ENCODE measurements at places on chromosomes 4 and X.
A peak's percentile ranks its signal among the peaks of the same experiment; 100 is the strongest.

DNA sequence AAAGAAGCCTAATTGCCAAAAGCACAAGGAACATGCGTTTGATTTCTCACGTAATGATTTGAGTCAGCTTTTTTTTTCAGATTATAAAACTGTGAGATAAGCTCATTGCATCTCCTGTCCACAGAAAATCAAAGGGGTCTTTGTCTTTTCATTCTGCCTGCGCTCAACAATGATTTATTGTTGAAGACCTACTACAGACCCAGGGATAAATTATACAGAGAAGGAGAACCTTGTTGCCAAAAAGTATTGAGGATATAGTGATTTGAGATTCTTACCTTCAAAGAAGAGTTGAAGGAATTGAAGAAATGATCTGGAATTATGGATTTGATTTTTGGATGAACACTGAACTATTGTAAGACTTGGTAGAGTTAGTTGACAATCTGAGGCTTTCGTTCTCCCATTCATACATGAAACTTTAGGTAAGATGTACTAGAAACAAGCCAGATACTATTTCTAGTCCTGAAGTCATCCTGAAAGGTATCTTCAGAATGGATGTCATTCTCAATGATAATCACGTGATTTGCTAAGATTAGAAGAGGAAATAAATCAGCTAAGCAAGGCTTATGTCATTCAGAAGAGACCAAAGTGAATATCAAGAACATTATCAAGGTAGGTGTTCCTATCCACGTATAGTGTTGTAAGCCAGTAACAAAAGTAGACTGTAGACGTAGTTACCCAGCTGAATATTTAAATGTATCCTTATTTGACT lies 71.1 kb upstream of the SCOC start:
- peak; percentile 87 for DNase-seq

GRCh38 chrX:68599256-68600152 lies 48.0 kb upstream of the STARD8 start:
- DNase-seq, result peak; percentile 2

- no peak for DNase-seq
Observed at GRCh38 chr4:3335385-3335784, 42.6 kb downstream of the RGS12 start.

- DNase-seq, result no peak
Observed at GRCh38 chr4:109574931-109575804, 15.1 kb downstream of the MCUB start.

DNA sequence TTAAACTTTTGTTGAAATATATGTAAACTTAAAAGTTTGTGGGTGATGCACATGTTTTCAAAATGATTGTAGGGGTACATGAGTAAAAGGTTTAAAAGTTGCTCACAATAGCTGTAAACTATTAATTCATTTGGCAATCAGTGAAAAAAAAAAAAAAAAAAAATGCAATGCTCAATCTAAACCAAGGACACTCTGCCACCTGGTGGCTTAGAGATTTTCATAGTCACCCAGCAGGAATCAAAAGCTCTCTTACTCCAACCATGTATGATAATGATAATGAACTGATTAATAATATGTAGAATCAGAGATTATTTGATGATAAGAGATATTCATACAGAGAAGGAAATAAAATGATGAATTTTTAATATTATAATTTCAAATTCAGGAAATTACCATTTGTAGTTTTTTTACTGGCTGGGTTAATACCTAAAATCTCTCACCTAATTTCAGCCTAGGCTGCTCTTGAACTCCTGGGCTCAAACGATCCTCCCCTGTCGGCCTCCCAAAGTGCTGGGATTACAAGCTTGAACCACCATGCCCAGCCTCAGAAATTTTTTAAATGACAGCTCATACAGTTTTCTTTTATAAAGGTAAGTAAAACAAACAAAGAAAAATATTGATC lies 46.9 kb upstream of the SLC25A4 start:
- peak; percentile 79 for DNase-seq

DNA sequence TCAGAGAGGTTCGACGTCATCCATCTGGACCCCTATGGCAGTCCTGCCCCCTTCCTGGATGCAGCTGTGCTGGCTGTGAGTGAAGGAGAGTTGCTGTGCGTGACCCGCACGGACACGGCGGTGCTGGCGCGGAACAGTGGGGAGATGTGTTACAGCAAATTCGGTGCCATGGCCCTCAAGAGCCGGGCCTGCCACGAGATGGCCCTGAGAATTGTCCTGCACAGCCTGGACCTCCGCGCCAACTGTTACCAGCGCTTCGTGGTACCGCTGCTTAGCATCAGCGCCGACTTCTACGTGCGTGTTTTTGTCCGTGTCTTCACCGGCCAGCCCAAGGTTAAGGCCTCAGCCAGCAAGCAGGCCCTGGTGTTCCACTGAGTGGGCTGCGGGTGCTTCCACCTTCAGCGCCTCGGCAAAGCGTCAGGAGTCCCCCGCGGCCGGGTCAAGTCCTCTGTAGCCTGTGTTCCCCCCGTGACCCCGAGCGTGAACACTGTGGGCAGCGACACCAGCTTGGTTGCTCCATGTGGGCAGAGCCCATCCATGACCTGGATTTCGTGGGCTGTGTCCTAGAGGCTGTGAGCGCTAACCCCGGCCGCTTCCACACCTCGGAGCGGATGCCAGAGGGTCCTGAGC lies 186.7 kb upstream of the SLITRK2 start:
- no peak for DNase-seq

GRCh38 chr4:7300711-7301095 lies 108.4 kb downstream of the SORCS2 start:
- no peak for DNase-seq

- no peak for DNase-seq
Observed at GRCh38 chr4:146273204-146273901, 59.0 kb downstream of the REELD1 start.

DNA sequence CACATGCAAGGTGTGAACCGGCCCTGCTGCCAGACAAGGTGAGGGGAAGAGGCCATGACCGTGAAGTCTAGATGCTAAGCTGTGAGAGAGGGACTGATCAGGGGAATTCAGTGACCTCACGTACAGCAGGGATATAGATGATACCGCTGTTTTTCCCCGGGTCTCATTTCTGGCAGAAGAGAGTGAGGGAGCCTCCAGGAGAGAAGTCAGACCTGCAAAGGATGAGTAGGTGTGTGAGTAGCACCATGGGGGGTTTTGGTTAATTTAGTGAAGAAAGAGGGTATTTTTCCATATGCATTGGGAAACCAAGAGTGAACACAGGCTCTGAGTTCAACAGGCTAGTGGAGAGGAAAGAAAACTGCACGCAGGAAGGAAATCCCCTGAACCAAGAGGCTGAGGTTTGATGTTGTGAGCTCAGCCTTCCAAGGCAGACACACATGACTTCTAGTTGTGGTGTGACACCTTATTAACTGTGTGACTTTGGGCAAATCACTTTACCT lies 127.6 kb upstream of the GATB start:
- DNase-seq, result no peak

DNA sequence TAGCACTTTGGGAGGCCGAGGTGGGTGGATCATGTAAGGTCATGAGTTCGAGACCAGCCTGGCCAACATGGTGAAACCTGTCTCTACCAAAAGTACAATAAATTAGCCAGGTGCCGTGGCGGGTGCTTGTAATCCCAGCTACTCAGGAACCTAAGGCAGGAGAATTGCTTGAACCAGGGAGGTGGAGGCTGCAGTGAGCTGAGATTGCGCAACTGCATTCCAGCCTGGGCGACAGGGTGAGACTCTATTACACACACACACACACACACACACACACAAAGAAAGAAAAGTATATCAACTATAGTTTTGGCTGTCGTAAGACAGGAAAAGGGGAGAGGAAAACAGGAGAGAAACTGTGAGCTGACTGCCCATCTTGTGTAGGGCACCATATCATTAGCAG lies 171.7 kb downstream of the ADAMTS3 start:
- no peak for DNase-seq

- DNase-seq, result no peak
Observed at GRCh38 chr4:35503435-35503834, 740.9 kb downstream of the ARAP2 start.

- no peak for DNase-seq
Observed at GRCh38 chr4:149292425-149293007, 523.1 kb downstream of the IQCM start.

GRCh38 chrX:22739276-22739675 lies 260.5 kb upstream of the DDX53 start:
- DNase-seq, result no peak

DNA sequence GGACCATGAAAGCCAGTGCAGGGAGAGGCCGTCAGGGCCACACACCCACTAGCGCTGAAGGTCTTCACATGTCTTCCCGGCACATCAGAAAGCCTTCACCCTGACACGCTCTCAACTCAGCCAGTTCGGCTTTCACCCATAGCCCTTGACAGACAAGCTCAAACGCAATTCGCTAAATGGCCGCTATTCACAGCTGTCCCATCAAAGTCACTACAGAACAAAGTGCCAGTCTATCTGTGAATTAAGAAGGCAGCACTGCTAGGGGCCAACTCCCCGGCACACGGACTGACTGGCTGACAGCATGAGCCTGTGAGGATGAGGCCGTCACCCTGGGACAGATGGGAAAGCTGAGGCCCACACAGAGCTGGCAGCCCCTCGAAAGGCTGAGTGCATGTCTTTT lies 45.7 kb downstream of the ACOX3 start:
- DNase-seq, result no peak

Data from COLO829 (cell line).